Stimulated activated CD8-positive, alpha-beta memory T cell treated with anti-CD3 and anti-CD28 coated beads, Interleukin-12 subunit alpha, Interleukin-12 subunit beta, amount 100 ng/mL, for 4 hours (primary cell): ENCODE measurements at places on chromosomes 11 and 22.

DNA sequence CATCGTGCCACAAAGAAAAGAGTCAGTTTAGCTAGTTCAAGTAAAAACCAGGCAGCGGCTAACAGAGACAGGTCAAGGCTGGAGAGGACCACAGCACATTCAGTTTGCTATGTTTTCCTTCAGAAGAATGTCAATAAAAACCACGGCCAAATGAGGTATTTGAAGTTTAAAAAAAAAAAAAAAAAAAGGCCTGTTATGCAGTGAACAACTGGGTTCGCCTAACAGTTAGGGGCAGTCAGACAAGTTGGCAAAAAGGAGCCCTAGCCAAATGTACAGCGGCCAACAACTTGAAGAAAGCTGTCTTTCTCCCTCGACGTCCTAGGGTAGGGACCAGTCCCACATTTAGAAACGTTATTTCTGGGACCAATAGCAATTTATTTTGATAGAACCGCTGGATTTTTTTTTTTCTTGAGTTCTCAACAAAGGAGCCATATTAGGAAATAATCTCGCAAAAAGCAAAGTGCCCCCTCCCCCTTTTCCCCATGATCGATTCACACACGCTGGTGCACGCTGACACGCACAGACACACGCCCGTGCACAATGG, 237.8 kb downstream of the TTC28 start:
- DNase-seq, result no peak

GRCh38 chr22:37187552-37187890, 526 bp downstream of the C1QTNF6 start:
- no peak for DNase-seq

DNA sequence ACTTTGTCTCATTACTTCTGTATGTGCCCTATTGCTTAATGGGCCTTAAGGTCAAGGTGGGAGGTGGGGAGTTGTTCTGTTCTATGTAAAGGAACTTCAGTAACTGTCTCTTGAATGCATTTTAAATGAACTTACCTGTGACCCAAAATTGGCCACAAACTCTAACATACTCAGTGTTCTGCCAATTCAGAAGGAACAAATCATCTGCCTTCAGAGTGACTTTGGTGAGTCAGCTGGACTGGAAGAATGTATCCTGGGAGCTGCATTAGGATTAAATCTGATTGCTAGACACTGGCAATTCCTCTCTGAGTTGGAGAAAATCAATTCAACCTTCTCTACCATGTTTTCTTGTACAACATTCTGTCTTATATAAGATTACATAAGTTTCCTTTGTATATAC, 1104.8 kb downstream of the DLG2 start:
- DNase-seq, result no peak

DNA sequence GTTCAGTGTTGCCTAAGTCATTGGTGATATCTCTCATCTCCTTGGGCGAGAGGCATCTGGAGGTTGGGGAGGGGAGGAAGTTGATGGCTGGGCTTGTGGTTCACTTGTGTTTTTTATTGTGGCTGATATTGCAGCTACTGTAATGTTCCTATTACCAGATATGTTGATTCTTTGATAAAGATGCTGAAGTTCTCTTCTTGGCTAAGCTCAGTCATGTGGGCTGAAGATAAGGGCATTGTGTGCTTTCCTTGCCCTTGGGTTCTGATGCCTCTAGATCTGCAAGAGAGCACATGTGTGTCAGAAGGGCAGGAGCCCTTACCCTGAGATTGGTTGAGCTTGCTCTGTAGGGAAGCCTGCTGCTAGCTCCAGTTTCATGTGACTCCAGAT, 12.0 kb downstream of the STX3 start:
- DNase-seq, result no peak

DNA sequence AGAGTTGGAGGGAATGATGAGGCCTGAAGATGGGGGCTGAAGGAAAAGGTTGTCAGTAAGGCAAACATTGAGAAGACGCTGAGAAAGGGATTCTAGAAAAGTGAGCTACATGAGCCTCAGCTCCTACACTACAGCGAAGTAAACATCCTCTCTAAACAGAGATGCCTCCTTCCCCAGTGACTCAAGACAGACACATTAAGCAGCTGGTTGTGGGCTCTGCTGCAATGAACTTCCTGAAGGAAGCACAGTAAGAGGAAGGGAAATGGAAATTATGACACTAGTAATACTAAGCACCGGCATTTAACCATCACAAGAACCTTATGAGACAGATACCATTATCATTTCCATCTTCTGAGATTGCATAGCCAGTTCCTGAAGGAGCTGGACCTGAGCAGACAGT, 190.5 kb downstream of the C11orf87 start:
- DNase-seq, result no peak

- no peak for DNase-seq
Measured at GRCh38 chr11:102007567-102008437, 39.4 kb upstream of the CFAP300 start.

DNA sequence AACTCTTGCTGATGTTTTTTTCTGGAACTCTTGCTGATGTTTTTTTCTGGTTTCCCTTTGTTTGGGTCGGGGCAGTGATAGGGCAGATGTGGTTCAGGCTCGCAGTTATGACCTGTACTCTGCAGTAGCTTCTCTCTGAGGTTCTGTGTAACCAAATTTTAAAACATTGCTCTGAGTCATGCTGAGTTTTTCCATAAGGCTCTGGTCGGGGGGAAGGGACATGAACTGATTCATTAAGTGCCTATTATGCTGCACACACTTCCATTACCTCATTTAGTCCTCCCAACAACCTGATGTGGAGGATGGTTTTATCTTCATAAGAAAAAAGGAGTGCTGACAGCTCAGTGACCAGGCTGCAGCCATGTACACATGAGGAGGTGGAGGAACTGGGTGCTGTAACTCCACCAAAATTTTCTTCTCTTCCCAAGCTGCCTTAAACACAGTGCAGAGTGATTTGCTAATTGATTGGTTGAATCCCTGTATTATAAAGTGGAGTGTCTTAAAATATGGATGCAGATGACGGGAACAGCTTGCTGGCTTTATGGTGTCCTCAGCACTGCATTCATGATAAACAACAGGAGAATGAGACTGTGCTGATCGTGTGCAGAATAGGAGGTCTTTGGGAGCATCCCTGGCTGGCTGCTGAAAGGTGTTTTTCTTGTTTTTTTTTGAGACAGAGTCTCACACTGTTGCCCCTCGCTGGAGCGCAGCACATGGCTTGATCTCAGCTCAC, 19.1 kb downstream of the TNRC6B start:
- no peak for DNase-seq

DNA sequence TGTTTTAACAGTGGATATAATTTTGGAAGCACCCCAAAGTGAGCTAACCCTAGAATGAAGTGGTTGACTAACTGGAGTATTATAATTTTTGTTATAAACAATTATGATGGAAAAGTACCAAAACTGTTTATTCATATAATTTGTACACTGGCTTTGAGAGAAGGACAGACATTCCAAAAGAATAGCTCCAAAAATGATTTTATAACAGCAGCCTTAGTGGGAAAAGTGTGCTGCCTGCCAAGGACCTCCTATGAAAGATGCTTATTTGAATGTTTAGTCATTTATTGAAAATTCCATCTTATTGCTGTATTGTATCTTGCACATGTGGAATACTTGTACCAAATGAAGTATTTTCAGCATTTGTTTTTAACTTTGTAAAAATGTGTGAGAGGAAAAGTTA, 169.8 kb downstream of the GUCY1A2 start:
- DNase-seq, result no peak

GRCh38 chr22:38981992-38982927, at the start of gene APOBEC3B:
Gene APOBEC3B, plus strand, starts transcription at chr22:38982347. Its CDS starts 107 bp downstream, at chr22:38982454.
- peak; percentile 59 for DNase-seq

DNA sequence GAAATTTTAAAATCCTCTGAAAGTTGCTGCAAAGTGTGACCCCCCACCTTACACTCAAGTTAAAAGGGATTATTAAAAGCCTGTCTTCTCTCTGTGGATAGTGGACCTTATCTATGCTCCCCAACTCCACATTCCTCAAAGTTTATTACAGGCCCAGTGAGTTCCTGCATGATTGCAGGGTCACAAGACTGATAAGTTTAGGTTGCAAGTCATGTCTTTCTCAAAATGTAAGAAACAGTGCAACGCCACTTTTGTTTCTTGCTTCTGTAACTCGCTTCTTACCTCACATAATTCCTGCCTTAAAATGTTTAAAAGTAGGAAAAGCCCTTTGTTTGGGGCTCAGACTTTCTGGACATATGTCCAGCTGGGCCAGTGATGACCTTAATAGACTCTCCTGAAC, 38.4 kb upstream of the GLYAT start:
- no peak for DNase-seq

- DNase-seq, result no peak
Measured at GRCh38 chr22:37148742-37149665, 712 bp downstream of the IL2RB start.

- no peak for DNase-seq
Measured at GRCh38 chr22:25742918-25743708, 1.1 kb downstream of the MYO18B start.

- DNase-seq, result no peak
Measured at GRCh38 chr11:82927264-82927880, 25.8 kb downstream of the DDIAS start.

DNA sequence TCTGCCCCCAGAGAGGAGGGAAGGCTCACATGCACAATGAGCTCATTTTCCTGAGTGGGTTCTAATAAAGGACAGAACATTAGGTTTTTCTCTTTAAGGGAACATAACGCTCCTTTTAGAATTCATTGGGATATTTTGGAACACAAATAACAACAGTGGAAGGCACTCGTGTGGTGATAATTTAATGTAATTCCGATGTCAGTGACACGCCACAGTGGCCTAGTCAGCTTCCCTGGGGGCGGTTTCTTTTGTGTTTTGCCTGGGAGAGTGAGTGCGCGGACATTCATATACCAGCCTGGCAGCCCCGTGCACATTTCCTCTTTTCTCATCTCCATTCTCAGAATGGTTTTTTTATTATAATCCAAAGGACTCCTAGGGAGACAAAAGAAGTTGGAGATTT, 41.1 kb downstream of the SEZ6L start:
- DNase-seq, result no peak

GRCh38 chr22:37559901-37560607, at the start of gene CDC42EP1:
Gene CDC42EP1, plus strand, starts transcription at chr22:37560480. Its CDS starts 5,870 bp downstream, at chr22:37566350.
- DNase-seq, result no peak

DNA sequence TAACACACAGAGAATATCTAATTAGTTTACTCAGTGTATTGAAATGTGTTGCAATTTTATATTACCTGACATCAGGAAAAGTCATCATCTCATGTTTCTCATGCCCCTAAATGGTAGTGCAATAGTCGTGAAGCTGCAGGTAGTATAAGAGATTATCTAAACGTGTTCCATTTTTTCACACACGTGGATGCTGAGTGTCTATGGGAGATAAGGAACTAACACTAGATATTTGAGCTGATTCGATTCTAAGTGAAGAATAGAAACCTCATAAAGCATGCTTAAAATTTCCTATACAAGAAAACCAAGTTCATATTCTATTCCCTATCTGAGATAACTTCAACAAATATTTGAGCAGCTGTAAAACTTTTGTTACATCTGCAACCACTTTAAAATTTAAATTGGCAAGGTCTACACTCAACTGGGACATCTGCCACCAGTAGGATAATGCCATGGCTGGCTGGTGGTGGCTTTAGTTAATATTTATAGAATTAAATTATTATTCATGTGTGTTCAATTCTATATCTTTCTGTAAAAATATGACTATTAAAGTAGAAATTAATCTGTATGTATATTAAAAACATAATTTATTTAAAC, 388.8 kb downstream of the LUZP2 start:
- DNase-seq, result no peak

- DNase-seq, result no peak
Measured at GRCh38 chr22:42528591-42529307, 9.2 kb upstream of the RRP7A start.

DNA sequence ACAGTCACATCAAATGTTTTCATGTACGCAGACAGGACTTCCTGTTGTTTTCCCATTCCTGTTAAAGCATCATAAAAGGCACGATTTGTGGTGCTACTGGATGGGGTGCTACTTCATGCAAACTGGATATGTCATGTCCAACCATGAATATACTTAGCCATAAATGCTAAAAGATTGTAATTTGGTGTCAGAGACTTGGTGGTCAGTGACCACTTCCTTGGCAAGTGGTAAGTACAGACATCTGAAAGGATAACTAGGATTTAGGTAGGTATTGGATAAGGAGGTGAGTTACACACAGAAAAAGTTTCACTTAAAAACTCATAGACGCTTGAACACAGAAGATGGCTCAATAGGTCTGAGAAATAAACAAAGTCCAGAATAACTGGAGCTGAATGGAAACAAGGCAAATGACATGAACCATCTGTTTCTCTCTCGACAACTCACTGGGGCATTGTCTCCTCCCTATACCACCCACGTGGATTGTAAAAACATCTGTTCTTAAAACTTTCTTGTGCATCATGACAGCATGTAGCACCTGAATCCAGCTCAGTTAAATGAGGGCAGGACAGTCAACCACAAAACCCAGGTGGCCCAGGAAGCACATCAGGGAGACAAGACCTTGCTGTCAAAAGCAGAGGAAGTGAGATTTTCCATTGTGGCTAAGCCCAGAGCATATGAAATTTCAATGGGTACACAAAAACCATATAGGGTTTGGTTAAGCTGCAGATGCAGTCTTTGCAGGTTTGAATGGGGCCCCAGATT, 22.1 kb upstream of the IGLL5 start:
- DNase-seq, result no peak

- no peak for DNase-seq
Measured at GRCh38 chr11:75797116-75797515, 17.9 kb upstream of the UVRAG start.

DNA sequence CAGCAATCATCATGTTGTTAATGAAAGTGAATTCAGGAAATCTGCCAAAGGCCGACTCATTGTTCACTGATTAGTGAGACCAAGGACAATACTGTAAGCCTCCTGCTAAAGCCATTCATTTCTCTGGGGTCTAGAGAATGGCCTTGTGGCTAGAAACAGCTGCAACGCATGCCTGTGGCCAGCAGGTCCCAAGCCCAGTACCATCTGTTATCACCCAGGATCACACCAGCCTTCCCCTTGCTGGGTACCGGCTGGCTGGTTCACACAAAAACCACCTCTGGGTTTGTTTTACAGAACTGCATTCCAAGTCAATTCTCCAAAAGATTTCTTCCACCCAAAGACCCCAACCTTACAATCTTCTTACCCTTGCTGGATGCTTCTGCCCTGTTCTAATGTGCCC, 1.1 kb downstream of the PLAAT5 start:
- DNase-seq, result no peak
